ENCODE measurements at places on chromosomes 4 and X.
A peak's percentile ranks its signal among the peaks of the same experiment; 100 is the strongest.

GRCh38 chrX:41086627-41086932 lies 1.3 kb downstream of the USP9X start:
- no peak for DNase-seq

DNA sequence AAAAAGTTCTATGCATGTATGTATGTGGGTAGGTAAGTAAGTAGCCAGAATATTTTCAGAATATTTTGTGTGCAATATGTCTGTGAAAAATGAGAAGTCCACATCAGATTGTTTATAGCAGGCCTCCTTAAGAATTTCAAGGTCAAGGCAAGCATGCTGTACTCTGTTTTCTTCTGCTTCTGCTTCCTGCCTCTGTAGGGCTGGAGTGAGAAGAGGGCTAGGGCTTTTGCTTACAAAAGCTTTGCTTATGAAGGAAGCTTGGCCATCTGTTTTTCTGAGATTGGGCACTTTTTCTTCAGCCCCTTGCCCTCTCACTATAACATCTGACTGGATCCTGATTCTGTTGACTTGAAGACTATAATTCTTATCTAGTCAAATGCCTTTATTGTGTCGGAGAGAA lies 150.4 kb downstream of the EMCN start:
- no peak for DNase-seq

DNA sequence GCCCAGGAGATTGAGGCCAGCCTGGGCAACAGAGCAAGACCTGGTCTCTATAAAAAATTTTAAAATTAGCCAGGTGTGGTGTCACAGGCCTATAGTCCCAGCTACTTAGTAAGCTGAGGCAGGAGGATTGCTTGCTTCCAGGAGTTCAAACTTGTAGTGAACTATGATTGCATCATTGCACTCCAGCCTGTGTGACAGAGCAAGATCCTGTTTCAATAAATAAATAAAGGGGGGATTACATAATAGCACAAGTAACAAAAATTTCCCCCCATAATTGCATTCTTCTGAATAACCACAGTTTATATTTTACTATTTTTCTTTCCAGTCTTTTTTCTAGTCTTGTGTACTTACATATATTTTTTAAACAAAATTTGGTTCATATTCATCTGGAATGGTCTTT lies 135.6 kb downstream of the CHIC2 start:
- DNase-seq = no peak

GRCh38 chr4:140743194-140743931 lies 12.8 kb downstream of the TBC1D9 start:
- DNase-seq = peak; percentile 12

DNA sequence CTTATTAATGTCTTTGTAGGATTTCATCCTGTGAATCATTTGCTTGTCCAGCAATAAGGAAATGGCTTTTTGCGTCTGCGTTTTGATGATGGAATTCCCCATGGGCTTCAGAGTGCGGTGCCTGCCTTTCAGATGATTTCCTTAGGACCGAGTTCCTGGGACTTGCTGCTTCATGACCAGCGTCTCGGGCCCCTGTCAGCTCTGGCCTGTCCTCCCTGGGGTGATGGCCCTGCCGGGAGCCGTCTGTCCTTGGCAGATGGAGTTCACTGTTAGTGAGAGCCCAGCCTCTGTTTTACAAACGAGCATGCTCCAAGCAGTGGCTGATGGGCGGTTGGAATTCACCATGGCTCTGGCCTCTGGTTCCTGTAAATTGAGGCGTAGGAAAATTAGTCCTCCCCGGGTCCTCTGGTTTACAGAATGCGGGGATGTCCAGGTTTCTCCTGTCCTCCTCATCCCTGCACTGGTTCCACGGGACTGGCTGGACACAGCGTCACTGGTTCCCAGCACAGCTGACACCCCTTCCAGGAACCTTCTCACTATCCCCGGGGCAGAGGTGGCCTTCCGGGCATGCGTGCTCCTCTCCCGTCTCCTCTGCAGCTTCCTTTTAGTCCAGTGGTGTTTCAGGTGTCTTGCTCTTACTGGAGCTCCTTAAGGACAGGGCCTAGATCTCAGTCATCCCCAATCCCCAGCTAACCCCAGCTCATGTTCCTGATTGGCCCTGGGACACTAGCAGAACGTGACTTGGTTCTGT lies 34.9 kb downstream of the TBC1D14 start:
- no peak for DNase-seq

- no peak for DNase-seq
These were observed 14.6 kb downstream of the PSAPL1 start for GRCh38 chr4:7419961-7420660.

DNA sequence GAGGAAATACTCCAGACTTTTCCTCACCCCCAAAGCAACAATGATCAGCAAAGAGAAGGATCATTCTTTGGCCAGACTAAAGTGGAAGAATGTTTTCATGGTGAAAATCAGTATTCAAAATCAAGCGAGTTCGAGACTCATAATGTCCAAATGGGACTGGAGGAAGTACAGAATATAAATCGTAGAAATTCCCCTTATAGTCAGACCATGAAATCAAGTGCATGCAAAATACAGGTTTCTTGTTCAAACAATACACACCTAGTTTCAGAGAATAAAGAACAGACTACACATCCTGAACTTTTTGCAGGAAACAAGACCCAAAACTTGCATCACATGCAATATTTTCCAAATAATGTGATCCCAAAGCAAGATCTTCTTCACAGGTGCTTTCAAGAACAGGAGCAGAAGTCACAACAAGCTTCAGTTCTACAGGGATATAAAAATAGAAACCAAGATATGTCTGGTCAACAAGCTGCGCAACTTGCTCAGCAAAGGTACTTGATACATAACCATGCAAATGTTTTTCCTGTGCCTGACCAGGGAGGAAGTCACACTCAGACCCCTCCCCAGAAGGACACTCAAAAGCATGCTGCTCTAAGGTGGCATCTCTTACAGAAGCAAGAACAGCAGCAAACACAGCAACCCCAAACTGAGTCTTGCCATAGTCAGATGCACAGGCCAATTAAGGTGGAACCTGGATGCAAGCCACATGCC lies 89.7 kb downstream of the TET2 start:
- no peak for DNase-seq

DNA sequence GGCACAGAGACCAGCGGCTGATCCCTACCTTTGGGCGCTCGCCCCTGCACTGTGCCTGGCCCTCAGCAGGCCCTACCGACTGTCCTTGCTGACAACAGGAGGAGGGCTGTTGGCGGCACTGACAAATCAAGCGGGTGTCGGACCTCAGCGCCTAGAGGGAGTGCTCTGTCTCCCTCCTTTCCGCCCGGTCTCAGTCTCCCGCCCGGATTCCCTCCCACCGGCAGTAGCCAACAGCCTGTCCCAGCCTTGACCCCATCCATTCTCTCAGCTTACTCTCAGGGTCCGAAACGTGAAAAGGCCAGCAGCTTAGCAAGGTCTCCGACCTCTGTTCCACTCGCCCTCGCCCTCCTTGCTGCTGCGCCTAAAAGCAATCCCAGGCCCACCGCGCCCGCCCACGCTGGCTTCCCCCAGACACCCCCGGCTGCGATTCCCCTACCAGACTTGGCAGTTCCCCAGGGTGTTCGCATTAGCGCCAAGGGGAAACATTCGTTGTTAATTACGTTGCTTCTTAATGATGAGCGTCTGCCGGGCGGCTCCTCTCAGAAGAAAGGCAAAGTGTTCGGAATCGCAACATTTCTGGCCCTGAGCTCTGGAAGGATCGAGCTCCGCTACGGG lies 96.2 kb downstream of the SOWAHB start:
- DNase-seq = no peak

- DNase-seq = no peak
These were observed 2.5 kb downstream of the MAEA start for GRCh38 chr4:1291996-1292702.

DNA sequence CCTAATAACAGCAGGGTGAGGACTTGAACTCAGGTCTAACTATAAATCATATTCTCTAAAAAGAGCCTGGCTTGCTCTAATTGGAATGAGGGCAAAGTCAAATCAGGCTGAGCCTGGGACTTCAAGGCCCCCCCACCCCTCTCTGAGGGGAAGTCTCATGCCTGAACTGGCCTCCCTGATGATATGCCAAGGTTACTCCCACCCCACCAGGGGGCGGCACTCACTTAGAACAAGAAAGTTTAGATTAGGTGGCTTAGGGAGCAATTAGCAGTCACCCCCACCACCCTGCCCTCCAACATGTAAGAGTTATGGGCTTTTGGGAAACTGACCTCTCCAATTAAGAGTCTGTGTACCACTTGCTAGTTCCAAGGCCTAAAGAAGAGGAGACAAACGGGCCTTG lies 2.7 kb downstream of the FOXO4 start:
- peak; percentile 66 for DNase-seq

DNA sequence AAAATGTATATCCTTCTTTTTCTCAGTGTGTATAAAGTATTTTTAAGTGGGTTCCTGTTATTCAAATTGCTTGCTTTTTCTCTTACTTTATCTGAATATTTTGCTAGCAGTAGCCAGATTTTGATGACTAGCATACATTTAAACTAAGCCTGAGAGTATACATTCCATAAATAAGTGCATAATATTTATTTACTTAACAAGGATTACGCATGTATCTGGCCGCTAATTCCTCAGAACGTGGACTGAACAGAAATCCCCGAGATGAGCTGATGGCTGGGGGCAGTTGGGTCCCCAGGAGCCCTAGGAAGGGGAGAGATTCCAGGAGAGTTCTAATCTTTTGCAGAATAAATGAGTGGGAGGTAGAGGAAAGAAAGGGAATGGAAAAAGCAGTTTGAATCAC lies 91.0 kb downstream of the PHOX2B start:
- DNase-seq = no peak

DNA sequence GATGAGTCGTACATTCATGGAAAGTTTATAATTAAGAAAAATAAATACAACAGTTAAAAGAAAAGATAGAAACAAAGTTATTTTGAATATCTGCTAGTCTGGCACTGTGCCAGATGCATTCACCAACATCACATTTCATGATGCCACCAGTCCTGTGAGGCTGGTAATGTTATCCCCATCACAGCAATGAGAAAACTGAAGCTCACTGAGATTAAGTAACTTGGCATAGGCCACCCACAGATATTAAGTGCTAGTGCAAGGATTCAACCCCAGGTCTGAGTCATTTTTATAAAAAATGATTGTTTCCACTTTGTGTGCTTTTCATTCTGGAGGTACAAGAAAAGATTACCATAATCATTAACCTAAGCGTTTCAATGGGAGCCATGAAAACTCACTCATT lies 65.0 kb upstream of the IL15 start:
- no peak for DNase-seq

Measured in SK-N-SH (cell line).